ENCODE measurements at places on chromosomes 5 and 9. TPM values are rescaled to one million over a fixed set of nuclear protein-coding genes. Genes with fewer than 3 reads are reported as not detected.

The C5orf52 gene
- total RNA-seq, result not detected

The CDH9 gene
- not detected for total RNA-seq

The MYMK gene
- total RNA-seq, result not detected

The BTNL3 gene
- not detected for total RNA-seq

The BRD8 gene
- 33.1 TPM for total RNA-seq

The QRFP gene
- not detected for total RNA-seq

The GNG10 gene
- total RNA-seq, result 29.4 TPM

The SNCB gene
- 3.4 TPM for total RNA-seq

The PCDHGA10 gene
- 34.0 TPM for total RNA-seq

The PCDHGB4 gene
- 13.6 TPM for total RNA-seq

DNA sequence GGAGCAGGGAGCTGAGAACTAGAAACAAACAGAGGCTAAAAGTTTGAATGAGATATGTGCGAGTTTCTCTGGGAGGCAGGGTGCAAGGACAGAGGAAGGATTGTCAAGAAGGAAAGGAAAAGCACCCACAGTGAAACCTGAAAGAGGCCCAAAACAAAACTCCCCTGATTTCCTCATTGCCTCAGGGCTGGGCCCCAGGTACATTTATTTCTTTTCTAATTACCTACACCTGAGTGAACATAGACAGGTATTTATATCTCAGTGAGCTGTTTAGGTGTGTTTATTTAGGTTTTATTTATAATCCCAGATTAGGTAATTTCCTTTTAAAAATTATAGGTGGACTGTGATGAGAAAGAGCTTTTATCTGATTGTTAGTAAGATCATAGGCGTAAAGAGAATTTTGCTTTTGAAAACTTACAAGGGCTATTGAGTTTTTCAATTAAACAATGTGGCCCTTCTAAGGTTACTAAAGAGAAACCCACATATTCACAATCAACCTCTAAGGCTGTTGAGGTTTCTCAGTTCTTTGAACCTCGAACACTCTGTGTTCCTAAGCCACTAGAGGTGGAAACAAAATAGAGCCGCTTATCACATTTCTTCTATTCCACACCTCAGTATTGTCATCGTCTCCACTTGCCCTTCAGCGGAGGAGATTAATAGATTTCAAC is 344.8 kb downstream of the ZNF608 start:
- no peak overlapping the region for H3K4me3 ChIP-seq
- no peak for DNase-seq
- H3K36me3 ChIP-seq, result no peaks in the 10 kb centered on the region
- H3K27ac ChIP-seq, result no peak overlapping the region
- no peaks in the 10 kb centered on the region for H3K4me1 ChIP-seq

GRCh38 chr5:3531320-3531986 is 64.2 kb upstream of the IRX1 start:
- no peak overlapping the region for H3K4me3 ChIP-seq
- H3K4me1 ChIP-seq, result no peaks in the 10 kb centered on the region
- no peak overlapping the region for H3K27ac ChIP-seq
- H3K27me3 ChIP-seq, result no peaks in the 10 kb centered on the region
- DNase-seq, result no peak
- H3K36me3 ChIP-seq, result no peaks in the 10 kb centered on the region

DNA sequence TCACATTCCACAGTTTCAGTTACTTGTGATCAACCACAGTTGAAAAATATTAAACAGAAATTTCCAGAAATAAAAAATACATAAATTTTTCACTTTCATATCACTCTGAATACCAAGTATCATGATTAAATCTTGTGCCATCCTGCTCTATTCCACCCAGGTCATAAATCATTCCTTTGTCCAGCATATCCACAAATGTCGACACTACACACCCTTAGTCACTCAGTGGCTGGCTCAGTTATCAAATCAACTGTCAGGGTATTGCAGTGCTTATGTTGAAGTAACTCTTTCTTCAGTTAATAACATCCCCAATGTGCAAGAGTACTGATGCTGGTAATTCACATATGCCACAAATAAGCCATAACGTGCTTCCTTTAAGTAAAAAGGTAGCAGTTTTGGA is 115.7 kb downstream of the FBXL17 start:
- no peak overlapping the region for H3K27ac ChIP-seq
- H3K36me3 ChIP-seq, result no peaks in the 10 kb centered on the region
- H3K4me3 ChIP-seq, result no peak overlapping the region

GRCh38 chr5:83220331-83220730 is 143.0 kb downstream of the XRCC4 start:
- H3K36me3 ChIP-seq, result no peaks in the 10 kb centered on the region
- H3K4me1 ChIP-seq, result no peaks in the 10 kb centered on the region
- H3K27me3 ChIP-seq, result no peaks in the 10 kb centered on the region

DNA sequence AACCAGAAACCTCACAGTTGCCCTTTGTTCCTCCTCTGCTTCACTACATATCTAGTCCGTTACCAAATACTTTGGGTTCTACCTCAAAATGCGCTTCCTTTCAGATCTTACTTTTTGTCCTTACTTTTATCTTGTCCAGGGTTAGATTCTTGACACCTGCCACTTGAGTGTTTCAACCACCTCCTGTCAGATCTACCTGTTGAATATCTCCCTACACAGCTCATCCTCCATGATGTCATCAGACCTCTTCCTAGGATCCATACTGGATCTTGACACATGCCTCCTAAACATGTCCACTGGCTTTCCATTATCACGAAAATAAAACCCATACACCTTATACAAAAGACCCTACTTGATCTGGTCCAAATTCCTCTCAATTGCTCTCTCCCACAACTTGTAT is 125.2 kb upstream of the SLC24A2 start:
- no peak overlapping the region for H3K4me3 ChIP-seq
- H3K27ac ChIP-seq, result no peak overlapping the region
- DNase-seq, result no peak

Measured in astrocyte (in vitro differentiated cells and primary cell).